ENCODE measurements at places on chromosomes 3 and 15. TPM values are rescaled to one million over a fixed set of nuclear protein-coding genes. Genes with fewer than 3 reads are reported as not detected.
A peak's percentile ranks its signal among the peaks of the same experiment; 100 is the strongest.

- DNase-seq: no peak
- no peak overlapping the region for H3K27ac ChIP-seq
- no peaks in the 10 kb centered on the region for H3K36me3 ChIP-seq
- H3K4me3 ChIP-seq: no peak overlapping the region
- no peaks in the 10 kb centered on the region for H3K27me3 ChIP-seq
- no peaks in the 10 kb centered on the region for H3K4me1 ChIP-seq
Measured at GRCh38 chr3:125108833-125109535, 53.2 kb upstream of the HEG1 start.

DNA sequence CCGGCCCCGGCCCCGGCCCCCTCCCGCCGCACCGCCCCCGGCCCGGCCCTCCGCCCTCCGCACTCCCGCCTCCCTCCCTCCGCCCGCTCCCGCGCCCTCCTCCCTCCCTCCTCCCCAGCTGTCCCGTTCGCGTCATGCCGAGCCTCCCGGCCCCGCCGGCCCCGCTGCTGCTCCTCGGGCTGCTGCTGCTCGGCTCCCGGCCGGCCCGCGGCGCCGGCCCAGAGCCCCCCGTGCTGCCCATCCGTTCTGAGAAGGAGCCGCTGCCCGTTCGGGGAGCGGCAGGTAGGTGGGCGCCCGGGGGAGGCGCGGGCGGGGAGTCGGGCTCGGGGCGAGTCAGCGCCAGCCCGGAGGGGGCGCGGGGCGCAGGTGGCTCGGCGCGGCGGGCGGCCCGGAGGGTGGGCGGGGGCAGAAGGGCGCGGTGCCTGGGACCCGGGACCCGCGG lies 352 bp downstream of the CHRD start:
- peak overlapping the region; percentile 27 for H3K4me3 ChIP-seq
- H3K27ac ChIP-seq: peak overlapping the region; percentile 72
- H3K36me3 ChIP-seq: no peaks in the 10 kb centered on the region
- peak; percentile 79 for DNase-seq
- peaks cover 22% of the 10 kb centered on the region for H3K4me1 ChIP-seq
- H3K27me3 ChIP-seq: peaks cover 83% of the 10 kb centered on the region

Gene AHSG
- not detected for total RNA-seq

Gene CPA3
- 0.49 TPM for total RNA-seq

- H3K4me1 ChIP-seq: peaks cover 15% of the 10 kb centered on the region
- H3K36me3 ChIP-seq: no peaks in the 10 kb centered on the region
- H3K27ac ChIP-seq: no peak overlapping the region
- no peak for DNase-seq
- H3K27me3 ChIP-seq: no peaks in the 10 kb centered on the region
- no peak overlapping the region for H3K4me3 ChIP-seq
Measured at GRCh38 chr15:43143203-43143941, 10.0 kb downstream of the TMEM62 start.

Gene STAB1
- total RNA-seq: 765 TPM

GRCh38 chr3:46660543-46661523 lies 32.6 kb downstream of the ALS2CL start:
- no peaks in the 10 kb centered on the region for H3K36me3 ChIP-seq
- H3K4me1 ChIP-seq: peaks cover 22% of the 10 kb centered on the region
- DNase-seq: no peak
- no peaks in the 10 kb centered on the region for H3K27me3 ChIP-seq

Gene FAM174B
- total RNA-seq: 13.8 TPM

- no peak overlapping the region for H3K27ac ChIP-seq
- H3K4me1 ChIP-seq: no peaks in the 10 kb centered on the region
- DNase-seq: no peak
Measured at GRCh38 chr15:89450076-89451006, 46.0 kb downstream of the RHCG start.

- no peak overlapping the region for H3K4me3 ChIP-seq
- peak overlapping the region; percentile 47 for H3K27ac ChIP-seq
- no peaks in the 10 kb centered on the region for H3K36me3 ChIP-seq
- no peaks in the 10 kb centered on the region for H3K4me1 ChIP-seq
- no peaks in the 10 kb centered on the region for H3K27me3 ChIP-seq
- DNase-seq: no peak
Measured at GRCh38 chr3:114428044-114428595, 134.3 kb downstream of the TIGIT start.

All from spleen (tissue), 13 donors.